ENCODE measurements at places on chromosomes 5 and 9.

DNA sequence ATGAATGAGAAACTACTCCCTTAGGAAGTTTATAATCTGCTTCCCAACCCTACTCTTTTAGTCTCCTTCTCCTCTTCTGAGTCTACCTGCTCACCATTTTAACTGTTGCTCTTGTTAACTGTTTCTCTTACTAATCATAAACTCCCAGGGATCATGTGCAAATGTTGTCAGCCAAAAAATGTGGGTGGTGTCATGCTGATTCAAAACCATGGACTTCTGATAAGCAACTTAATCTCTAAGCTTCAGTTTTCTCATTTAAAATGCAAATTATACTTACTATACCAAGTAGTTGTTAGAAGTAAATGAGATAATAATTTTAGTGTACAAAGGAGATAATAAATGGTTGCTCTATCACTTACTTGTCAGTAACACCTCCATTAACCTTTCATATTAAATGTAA lies 45.9 kb upstream of the TLX3 start:
- no peaks in the 10 kb centered on the region for H3K36me3 ChIP-seq
- no peaks in the 10 kb centered on the region for H3K4me1 ChIP-seq
- H3K4me3 ChIP-seq: no peak overlapping the region
- no peak overlapping the region for H3K27ac ChIP-seq
- DNase-seq: no peak

DNA sequence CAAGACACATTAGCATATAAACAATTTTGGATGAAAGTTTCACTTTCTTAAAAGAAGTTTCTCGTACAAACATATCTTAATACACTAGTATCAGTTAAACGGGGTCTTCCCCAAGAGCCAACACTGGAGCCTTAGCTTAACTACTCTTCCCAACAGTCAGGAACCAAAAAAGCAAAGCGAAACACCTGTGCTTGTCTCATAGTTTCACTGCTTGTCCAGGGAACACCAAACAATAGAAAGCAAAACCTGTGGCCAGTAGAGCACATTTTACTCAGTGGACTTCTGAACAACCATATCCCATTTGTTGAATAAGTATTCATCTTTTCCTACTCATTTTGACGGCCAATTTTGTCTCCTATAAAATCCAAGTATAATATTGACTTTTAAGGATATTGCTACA lies 391.4 kb downstream of the ELAVL2 start:
- no peaks in the 10 kb centered on the region for H3K36me3 ChIP-seq
- no peaks in the 10 kb centered on the region for H3K4me1 ChIP-seq
- no peaks in the 10 kb centered on the region for H3K27me3 ChIP-seq
- H3K27ac ChIP-seq: no peak overlapping the region
- H3K4me3 ChIP-seq: no peak overlapping the region

- no peak overlapping the region for H3K27ac ChIP-seq
- H3K36me3 ChIP-seq: no peaks in the 10 kb centered on the region
- H3K27me3 ChIP-seq: no peaks in the 10 kb centered on the region
Observed at GRCh38 chr5:138450971-138451370, 12.1 kb downstream of the REEP2 start.

DNA sequence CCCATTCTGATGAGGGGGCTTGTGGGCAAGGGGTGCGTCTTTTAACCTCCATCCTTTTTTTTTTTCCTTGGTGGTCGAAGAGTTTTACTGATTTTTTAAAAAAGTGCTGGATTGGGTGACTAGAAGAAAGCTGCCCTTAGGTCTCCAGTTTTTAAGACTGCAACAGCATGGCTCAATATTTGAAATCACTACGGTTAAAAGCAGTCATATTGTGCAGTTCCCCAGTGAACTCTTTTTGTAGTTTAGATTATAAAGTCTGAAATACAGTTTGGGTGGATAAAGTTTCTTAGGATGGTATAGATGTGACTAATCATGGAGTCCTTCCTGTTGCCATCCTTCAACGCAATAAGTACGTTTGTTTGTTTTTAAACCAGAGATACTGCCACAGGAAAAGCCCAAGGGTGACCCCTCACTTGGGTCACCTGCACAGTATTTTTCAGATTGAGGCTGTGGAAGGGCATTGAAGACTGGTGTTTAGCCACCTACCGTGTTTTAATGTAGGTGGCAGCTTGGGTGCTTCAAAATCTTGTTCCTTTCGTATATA lies 520 bp upstream of the DHFR start:
- H3K4me3 ChIP-seq: no peak overlapping the region
- peaks cover 8% of the 10 kb centered on the region for H3K4me1 ChIP-seq
- DNase-seq: no peak
- peak overlapping the region; percentile 92 for H3K27ac ChIP-seq
- H3K36me3 ChIP-seq: peaks cover 4% of the 10 kb centered on the region

DNA sequence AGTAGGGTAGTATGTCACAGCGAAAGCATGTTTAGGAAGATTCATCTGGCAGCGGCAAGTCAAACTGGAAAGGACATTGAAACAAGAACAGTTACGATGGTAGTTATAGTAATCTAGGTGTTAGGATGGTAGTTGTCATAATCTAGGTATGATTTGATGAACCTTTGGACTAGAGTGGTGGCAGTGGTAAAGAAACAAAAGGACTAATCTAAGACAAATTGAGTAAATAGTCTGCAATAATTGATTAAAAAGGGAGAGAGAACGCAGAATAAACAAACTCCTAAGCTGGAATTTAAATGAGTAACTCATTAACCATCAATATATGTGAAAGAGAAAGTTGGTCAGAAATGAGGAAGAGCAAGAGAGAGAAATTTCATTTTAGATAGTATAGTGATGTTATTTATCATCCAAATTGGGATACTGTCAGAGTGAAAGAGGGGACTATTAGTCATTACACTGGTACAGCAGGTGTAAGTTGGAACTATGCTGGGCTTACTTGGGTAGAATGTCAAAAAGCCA lies 56.8 kb downstream of the MTREX start:
- no peaks in the 10 kb centered on the region for H3K27me3 ChIP-seq
- no peak overlapping the region for H3K4me3 ChIP-seq
- H3K27ac ChIP-seq: no peak overlapping the region
- H3K36me3 ChIP-seq: no peaks in the 10 kb centered on the region
- no peaks in the 10 kb centered on the region for H3K4me1 ChIP-seq
- DNase-seq: no peak

DNA sequence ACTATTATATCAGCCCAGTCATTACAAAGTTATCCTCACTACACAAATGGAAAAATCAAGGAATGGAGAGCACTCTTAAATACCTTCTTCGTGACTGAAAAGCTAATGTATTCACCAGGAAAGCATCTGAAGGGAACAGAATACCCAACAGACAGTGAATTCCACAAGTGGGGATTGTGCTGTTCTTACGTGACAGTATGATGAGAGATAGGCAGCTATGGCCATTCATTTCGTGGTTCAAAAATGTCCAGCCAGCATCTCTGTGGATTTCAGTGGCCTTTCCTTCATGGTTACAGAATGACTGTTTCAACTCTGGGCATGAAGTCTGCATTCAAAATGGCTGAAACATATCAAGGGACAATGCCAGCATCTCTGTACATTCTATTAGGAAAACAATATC lies 323.8 kb downstream of the PRELID2 start:
- no peak overlapping the region for H3K27ac ChIP-seq
- no peaks in the 10 kb centered on the region for H3K4me1 ChIP-seq
- H3K4me3 ChIP-seq: no peak overlapping the region
- H3K27me3 ChIP-seq: no peaks in the 10 kb centered on the region
- DNase-seq: no peak

- DNase-seq: no peak
- no peaks in the 10 kb centered on the region for H3K36me3 ChIP-seq
- no peak overlapping the region for H3K4me3 ChIP-seq
Observed at GRCh38 chr5:176818391-176819098, 8.2 kb downstream of the UNC5A start.

DNA sequence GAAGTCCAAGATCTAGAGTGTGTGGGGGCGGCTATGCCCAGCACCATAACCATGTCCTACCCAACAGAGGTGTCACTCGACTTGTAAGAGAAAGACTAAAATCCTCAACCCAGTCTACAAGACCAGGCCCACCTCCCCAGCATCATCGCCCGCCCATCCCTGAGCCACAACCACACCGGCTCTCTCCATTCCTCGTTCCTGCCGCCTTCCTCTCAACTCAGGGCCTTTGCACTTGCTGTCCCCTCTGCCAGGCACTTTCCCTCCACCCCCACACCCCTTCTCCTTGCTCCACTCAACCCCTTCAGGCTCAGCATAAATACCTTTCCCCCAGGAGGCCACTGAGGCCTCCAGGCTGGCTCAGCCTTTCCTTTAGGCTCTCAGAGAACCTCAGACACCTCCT lies 69.3 kb downstream of the PAX5 start:
- no peak overlapping the region for H3K27ac ChIP-seq
- H3K4me1 ChIP-seq: no peaks in the 10 kb centered on the region
- DNase-seq: no peak
- no peaks in the 10 kb centered on the region for H3K36me3 ChIP-seq
- H3K27me3 ChIP-seq: no peaks in the 10 kb centered on the region

DNA sequence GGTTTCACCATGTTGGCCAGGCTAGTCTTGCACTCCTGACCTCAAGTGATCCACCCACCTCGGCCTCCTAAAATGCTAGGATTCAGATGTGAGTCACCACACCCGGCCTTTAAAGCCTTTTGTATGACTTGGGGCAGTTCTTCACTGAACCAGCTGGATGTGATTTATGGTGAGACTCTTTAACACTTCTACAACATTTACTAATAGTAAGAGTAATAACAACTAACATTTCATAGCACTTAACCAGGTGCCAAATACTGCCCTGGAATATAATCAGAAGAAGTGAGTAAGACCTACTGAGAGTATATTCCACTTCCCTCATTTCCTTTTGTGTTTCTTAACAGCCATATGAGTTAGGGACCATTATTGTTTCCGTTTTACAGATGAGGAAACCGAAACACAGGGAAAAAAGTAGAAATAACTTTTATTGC lies 10.0 kb downstream of the ZSWIM6 start:
- H3K4me1 ChIP-seq: peaks cover 28% of the 10 kb centered on the region
- DNase-seq: no peak
- H3K27me3 ChIP-seq: no peaks in the 10 kb centered on the region
- no peaks in the 10 kb centered on the region for H3K36me3 ChIP-seq
- H3K4me3 ChIP-seq: no peak overlapping the region

DNA sequence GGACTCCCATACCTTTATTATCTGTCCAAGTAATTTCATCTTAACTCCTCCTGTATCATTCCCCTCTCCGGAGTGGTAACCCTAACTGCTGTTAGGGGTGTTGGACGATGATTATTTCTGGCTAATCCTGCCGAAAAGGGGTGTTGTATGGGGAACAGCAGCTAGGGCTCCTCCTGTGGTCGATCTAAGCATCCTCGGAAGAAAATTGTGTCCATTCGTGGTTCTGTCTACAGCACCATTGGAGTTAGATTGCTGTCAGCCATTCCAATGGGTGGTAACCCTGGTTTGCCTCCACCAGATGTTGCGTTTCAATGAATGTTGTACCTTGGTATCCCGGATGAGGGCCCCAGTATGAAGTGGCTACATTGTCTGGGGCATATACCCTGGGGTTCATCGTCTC lies 35.6 kb upstream of the LMNB1 start:
- H3K4me1 ChIP-seq: no peaks in the 10 kb centered on the region
- H3K4me3 ChIP-seq: no peak overlapping the region
- H3K36me3 ChIP-seq: no peaks in the 10 kb centered on the region
- no peak overlapping the region for H3K27ac ChIP-seq
- DNase-seq: no peak
- no peaks in the 10 kb centered on the region for H3K27me3 ChIP-seq

DNA sequence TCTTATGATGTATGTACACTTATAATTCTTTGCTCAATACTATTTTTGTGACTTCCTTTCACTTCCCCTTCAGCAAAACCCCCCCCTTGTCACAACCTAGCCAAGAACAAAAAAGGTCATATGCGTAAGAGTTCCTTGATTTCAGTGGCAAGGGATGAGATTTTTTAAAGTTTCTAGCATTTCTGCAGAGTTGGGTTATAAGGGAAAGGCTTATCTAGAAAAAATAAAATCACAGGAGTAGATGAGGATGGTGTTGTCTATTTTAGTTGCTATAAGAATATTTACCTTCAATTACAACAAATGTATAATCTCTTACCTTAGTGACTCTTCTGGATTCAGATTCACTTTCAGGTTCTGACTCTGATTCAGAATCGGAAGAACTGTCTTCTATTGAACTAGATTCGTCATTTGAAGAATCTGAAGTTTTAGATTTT lies 184.6 kb downstream of the AP3B1 start:
- no peak overlapping the region for H3K27ac ChIP-seq
- H3K4me1 ChIP-seq: no peaks in the 10 kb centered on the region
- peaks cover 6% of the 10 kb centered on the region for H3K36me3 ChIP-seq

- no peak for DNase-seq
- no peak overlapping the region for H3K4me3 ChIP-seq
- no peak overlapping the region for H3K27ac ChIP-seq
Observed at GRCh38 chr9:29668732-29669131, 2095.5 kb upstream of the C9orf72 start.

DNA sequence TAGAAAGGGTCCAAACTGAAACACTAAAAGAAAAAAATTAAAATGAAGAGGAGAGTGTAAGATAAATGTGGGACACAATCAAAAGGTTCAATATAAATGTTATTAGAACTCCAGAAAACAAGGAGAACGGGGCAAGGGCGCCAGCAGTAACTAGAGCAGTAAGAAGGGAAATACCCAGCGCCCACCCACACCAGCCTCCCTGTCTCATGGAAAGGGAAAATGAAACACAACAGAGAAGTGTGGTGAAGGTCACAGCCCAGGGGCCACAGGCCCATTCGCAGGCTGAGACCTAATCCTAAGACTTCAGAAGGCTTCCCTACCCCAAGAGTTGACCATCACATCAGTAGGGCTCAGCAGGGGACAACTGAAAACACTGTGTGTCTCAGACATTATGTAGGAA lies 45.8 kb upstream of the CLK4 start:
- H3K4me1 ChIP-seq: no peaks in the 10 kb centered on the region
- H3K27ac ChIP-seq: no peak overlapping the region
- no peak overlapping the region for H3K4me3 ChIP-seq

DNA sequence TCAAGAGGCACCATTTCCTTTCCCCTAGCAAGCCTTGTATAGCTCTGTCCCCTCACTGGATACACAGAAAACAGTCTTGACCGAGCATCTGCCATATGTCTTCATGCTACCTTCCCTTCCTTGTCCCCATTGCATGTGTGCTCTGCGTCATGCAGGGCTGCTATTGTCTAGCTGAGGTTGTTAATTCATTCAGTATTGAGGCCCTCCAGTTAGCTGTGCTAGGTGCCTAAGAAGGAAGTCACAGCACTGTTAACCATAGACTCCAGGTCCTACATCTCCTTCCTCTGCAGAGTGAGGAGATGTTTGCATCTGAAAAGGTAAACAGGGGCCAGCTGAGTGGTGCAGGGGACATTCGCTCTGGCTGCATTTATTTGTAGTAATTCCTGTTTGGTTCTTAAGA lies 48.2 kb downstream of the SLC1A3 start:
- DNase-seq: no peak
- no peaks in the 10 kb centered on the region for H3K36me3 ChIP-seq
- no peak overlapping the region for H3K4me3 ChIP-seq
- no peaks in the 10 kb centered on the region for H3K27me3 ChIP-seq

DNA sequence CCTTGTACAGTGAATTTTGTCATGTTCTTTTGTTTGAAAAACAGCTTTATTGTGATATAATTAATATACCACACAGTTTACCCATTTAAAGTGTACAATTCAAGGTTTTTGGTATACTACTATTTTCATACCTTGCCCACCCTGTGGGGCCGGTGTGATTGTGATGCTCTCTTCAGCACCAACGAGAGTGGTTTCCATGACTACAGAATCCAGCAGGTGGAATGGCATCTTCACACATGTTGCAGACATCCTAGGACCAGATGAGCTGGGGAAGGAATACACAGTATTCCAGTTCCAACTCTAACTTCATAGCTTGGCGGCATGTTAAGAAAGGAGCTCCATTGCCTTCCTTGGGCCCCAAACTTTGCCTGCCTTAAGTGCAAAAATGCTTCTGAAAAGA lies 7.7 kb upstream of the GPR151 start:
- H3K4me3 ChIP-seq: no peak overlapping the region
- no peaks in the 10 kb centered on the region for H3K4me1 ChIP-seq
